ENCODE measurements at places on chromosomes 4 and X.

GRCh38 chrX:101429934-101430333 is 21.9 kb downstream of the HNRNPH2 start:
- DNase-seq, result no peak

GRCh38 chrX:134026565-134027311 is 41.3 kb upstream of the GPC3 start:
- DNase-seq, result peak; percentile 57

- no peak for DNase-seq
Measured at GRCh38 chr4:89586864-89587263, 250.1 kb downstream of the SNCA start.

DNA sequence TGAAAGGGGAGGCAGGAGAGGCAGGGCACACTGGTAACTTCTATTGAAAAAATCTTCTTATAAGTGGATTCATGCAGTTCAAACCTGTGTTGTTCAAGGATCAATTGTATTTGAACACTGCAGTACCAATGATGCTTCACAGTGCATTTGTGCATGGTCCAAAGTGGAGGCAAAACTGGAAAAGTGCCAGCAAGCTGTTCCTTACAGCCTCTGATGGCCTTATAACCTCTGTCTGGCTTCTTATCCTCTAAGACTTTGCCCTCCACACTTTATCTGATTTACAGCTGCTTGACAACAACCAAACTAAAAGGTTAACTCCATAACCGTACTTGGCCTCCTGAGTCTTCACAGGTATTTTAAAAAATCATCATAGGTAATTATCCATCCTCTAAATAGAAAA is 40.4 kb downstream of the MAGEB17 start:
- no peak for DNase-seq

DNA sequence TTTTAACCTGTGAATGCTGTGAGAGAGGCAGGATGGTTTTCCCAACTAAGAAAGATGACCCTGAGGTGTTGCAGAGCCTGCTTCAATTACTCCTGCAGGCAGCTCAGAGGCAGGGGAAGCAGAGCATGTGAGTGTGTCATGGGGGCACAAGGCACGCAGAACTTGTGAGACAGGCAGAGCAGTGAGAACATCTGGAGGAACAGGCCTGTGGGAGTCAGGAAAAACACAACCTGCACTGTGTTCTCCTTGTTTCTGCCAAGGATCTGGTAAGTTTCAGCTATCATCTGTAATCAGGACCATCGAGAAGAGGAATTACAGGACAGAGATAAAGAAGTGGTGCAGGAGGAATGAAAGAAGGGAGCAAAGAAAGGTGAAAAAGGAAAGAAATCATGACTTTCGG is 741.8 kb upstream of the INTU start:
- peak; percentile 47 for DNase-seq

GRCh38 chrX:112043997-112044396 is 38.6 kb downstream of the TRPC5 start:
- no peak for DNase-seq

- no peak for DNase-seq
Measured at GRCh38 chrX:31271615-31272471, 200.0 kb upstream of the FTHL17 start.

- DNase-seq, result no peak
Measured at GRCh38 chr4:159046683-159047082, 56.2 kb upstream of the RAPGEF2 start.

DNA sequence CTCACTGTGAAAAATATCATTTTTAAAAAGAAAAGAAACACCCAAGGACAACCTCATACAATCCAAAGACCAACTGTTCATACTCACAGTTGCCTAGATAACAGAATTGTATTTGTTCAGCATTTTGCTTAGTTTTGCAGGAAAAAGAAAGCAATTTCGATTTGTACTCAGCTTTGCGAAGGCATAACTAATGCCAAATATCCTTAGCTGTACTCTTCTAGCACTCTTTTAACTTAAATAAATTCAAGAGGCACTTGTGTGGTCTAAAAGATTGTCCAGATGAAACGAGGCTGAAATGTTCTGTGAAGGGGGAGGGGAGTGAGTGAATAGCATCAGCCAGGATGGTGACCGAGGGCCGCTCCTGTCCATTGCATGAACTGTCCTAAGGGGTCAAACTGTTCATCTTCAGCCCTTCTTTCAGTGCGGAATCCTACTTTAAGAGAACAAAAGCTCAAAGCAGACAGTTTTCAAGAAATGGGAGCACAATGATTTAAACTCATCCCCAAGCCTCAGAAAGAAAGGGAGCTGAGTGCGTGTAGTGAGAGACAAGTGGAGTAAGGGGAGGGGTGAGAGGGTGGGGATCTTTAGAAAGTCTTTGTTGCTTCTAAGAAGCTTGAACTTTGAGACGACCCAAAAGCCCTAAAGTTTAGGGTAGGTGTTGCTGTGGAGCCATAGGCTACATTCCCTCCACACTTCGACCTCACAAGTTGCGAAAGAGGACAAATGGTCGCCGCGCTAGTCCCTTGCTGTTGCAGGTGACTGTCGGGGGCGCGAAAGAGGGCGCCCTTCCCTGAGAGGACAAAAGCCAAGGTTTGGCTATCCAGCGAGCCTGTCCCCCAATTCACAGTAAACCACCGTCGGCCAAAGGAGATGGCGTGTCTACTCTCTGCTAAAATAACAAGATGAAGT is 4.0 kb upstream of the NEUROG2 start:
- DNase-seq, result peak; percentile 72

GRCh38 chrX:52262195-52262546 is 77.5 kb downstream of the MAGED4 start:
- DNase-seq, result no peak

DNA sequence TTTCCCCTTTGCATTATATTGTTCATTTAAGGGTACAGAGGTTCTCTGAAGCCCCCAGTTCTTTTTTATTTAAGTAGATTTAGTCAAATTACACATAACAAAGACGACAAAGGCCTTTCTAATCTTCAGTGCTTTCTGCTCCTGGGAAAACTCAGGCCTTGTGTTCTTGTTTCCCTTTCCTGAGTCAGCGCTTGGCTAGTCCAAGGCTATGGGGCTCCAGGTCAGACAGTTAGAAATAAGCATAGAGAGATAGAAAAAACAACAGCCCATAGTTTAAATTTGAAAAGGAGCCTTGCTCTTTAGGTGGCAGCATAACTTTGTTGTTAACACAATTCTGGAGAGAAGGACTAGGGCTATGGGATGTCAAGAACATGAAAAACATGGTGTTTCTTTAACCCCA is 97.3 kb downstream of the PPP1R2C start:
- no peak for DNase-seq

- peak; percentile 66 for DNase-seq
Measured at GRCh38 chr4:158870626-158871334, 102.0 kb downstream of the FNIP2 start.

DNA sequence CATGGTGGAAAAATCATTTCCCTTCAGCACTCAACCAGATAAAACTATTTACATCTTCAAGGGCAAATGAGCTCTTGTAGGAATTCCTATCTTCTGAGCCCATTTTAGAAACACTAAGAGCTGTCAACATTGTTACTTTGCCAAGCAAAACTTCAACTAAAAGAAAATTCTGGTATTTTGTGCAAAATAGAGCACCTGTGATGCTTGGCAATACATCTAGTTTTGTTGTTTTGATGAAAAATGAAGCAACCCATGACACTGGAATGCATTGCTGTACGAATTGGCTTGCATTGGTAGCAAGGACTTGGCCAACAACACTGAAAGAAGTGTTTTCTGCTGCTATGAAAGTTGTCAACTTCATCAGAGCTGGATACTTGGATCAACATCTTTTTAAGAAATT is 194.4 kb downstream of the COX18 start:
- no peak for DNase-seq

DNA sequence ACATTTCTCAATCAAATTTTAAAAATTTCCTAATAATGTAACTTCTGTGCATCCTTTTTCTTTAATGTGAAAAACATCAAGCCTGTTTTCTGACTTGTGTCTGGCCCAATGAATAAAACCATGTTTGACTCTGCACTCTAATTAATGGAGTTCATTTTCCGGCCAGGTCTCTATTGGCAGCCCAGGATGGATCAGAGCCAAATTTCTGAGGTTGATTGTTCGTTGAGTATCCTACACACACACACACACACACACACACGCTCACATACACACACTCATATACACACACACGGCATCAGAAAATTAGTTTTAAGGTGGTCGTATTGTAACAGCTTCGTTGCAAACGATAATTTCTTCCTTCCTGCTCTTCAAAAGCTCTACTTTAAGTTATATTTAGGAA is 28.9 kb upstream of the TLL1 start:
- DNase-seq, result no peak

GRCh38 chrX:47239199-47239598 is 6.4 kb downstream of the USP11 start:
- DNase-seq, result no peak

DNA sequence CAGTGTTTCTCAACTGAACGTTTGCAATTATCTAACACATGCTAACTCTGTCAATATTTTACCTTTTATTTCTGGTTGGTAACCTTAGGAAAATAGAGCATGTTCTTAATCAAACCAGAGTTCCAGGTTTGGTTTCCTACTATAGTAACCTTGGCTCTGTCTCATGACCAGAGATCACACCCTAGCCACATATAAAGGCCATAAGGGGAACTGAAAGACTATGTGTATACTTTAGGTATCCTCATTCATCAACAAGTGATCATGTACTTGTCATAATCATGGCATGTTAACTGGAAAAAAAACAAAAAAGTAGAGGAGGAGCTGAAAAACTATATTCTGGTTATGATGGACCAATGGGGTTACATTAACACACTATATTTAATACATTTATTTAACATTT is 302.4 kb downstream of the TEX13A start:
- no peak for DNase-seq
